Dermis microvascular lymphatic vessel endothelial cell (primary cell): ENCODE measurements at places on chromosomes 4 and X. TPM values are rescaled to one million over a fixed set of nuclear protein-coding genes. Genes with fewer than 3 reads are reported as not detected.

- DNase-seq, result no peak
Measured at GRCh38 chr4:10385994-10386394, 71.2 kb downstream of the ZNF518B start.

ATOH1 gene
- not detected in 2 replicates for total RNA-seq

DNA sequence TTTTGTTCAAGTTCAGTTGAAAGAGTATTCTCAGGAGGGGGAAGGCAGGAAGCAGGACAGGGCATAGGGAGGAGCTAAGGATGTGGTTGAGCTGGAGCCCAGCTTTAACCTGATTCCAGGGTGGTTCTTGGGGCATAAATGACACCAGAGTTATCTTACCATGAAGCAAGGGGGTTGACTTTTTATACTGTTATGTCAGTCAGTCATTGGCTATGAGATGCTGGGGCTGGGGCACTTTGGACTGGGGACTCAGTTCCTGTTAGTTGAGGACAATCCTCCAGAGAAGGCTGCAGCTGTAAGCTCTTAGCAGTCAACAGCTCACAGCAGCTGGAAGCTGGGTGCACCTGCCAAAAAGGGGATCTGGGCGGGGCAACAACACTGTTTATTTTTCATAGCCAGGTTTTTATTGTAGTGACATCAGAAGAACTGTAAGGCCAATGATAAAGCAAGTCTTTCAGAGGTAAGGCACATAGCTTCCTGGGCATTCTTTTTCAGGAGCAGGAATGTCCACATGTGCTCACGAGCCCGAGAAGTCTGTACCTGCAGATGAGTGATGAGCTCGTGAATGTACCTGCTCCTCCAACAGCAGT, 78.5 kb downstream of the MID1IP1 start:
- DNase-seq, result no peak

CORIN gene
- under 0.01 TPM in 2 replicates for total RNA-seq

DNA sequence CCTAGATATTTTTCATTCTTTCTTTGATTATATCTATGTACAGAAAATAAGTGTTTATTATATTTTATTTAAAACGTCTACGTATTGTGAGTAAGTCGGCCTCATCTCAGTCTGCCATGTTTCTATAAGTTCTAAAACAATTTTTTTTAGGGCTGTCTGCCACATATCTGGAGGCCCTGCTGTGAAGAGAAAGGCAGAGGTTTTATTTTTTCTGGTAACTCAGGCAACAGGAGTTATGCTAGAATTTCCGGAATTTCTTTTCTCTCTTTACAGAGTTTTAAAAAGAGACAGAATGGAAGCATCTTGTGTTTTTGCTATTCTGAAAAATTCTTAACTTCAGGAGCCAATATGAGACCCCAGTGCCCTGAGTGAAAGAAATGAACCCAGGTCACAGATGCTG, 1124.0 kb upstream of the TENM3 start:
- DNase-seq, result no peak

DNA sequence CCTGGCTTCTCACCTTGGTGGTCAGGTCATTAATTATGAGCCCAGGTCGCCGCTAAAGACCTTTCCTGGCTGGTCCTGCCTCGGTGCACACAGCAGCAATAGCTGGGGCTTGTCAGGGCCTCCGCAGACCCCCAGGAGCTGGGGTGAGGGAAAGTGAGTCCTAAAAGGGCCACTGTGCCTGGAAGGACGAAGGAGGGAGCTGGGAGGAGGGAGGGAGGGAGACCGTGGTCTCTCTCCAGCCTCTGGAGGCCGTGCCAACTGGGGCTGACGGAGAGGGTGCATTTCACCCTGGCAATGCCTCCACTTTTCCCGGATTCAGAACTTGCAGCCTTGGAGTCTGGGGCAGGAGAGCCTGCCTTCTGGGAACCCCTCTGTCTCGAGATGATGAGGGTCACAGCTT, 60.4 kb downstream of the CRLF2 start:
- no peak for DNase-seq

DNA sequence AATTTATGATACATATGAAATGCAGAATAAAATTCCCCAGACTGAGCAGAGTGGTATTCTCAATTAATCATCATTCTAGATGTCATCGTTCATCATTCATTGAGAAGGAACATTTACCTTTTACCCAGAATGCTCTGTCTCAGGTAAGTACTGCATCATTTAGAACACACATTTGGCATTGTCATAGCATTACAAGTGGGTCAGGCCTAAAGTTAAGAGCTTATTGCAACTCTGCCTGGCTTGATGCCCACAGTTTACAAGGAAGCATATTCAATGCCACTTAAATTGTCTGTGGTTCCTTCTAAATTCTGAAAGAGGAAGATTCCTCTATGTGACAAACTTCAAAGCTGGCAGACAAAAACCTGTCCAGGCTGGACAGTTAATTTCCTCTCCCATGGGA, 87.3 kb downstream of the CAMK2D start:
- DNase-seq, result no peak

GRCh38 chr4:174674305-174674840, 152.1 kb upstream of the HPGD start:
- no peak for DNase-seq

CXCL9 gene
- not detected in 2 replicates for total RNA-seq

DNA sequence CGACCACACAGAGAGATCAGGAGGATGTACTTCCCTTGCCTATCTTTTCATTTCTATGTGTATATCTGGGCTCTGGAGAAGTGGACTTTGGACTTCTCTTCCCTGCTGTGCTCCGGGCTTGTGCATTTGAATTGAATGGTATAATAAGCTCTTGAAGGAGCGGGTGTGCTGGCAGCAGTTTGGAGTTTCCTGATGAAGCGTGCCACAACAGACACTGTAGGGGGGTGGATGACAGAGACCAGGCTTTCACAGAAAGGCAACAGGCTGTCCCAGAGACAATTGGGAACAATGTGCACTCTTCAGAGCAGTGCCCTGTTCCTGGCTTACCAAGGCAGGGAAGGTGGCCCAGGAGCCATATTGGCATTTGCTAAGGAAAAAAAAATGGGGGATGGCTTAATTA, 170.1 kb downstream of the FRMPD4 start:
- DNase-seq, result no peak

TMPRSS11D gene
- under 0.01 and 0.13 TPM in 2 replicates for total RNA-seq

NLGN4X gene
- 0.26 and 0.38 TPM in 2 replicates for total RNA-seq

DNA sequence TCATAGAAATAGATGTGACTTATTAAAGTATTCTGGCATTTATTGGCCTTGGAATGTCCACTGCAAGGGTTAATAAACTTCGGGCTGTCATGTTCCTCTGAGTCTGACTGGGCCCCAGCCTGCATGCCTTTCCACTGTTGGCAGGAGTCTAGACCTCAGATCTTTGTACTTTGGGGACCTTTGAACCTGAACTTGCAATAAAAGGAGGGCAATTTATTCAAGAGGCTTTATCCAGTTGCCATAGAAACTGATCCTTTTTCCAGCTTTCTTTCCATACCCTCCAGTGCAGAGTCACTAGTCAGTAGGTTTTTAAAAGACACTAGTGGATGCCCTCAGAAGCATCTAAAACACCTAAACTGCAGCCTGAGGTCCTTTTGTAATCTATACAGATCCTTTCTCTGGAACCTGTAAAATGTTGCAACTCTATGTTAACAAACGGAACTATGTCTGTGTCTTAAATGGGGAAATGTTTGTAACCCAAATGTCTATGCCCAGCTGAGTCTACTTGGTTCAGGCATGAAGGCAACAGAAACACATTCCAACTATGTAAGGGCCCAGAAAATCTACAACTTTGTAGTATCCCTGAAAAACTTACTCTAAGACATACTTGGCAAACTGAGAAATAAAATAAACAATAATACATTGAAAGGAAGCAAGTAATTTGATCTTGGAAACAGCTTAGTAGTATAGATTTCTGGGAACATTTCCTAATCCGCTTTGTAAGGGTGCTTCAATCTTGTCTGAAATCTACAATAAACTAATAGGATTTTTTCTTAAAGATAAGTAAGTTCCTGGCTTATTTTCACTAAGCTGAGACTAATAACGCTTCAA, 41.5 kb downstream of the SOWAHB start:
- peak; percentile 20 for DNase-seq

PRSS12 gene
- 5.9 and 17.8 TPM in 2 replicates for total RNA-seq

DNA sequence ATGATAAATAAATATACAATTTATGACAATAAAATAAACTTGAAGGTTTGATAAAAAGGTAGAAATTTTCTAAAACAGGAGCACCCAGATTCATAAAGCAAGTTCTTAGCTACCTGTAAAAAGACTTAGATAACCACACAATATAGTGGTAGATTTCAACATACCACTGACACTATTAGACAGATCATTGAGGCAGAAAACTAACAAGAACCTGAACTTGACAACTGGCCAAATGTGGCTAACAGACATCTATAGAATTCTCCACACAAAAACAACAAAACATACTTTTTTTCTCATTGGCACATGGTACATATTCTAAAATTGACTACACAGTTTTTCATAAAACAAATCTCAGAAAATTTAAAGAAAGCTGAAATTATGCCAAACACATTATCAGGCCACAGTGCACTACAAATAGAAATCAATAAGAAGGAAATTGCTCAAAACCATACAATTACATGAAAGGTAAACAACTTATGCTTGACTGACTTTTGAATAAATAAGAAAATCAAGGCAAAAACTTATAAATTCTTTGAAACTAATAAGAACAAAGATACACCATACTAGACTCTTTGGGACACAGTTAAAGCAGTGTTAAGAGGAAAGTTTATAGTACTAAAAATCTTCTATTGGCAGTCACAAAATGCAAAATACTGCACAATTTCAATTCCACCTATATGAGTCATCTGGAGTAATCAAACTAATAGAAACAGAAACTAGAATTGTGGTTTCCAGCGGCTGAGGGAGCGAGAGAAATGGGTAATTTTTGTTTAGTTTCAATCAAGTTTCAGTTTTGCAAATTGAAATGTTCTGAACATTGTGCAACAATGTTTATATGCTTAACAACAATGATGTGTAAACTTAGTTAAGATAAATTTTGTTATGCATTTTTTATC, 925.6 kb downstream of the SH3BGRL start:
- no peak for DNase-seq

- no peak for DNase-seq
Measured at GRCh38 chr4:60404027-60404426, 796.1 kb upstream of the ADGRL3 start.

IL2 gene
- not detected in 2 replicates for total RNA-seq

TKTL1 gene
- under 0.01 TPM in 1 of 2 replicates, not detected in the other for total RNA-seq

- no peak for DNase-seq
Measured at GRCh38 chr4:158129694-158130093, 43.1 kb downstream of the GASK1B start.

DNA sequence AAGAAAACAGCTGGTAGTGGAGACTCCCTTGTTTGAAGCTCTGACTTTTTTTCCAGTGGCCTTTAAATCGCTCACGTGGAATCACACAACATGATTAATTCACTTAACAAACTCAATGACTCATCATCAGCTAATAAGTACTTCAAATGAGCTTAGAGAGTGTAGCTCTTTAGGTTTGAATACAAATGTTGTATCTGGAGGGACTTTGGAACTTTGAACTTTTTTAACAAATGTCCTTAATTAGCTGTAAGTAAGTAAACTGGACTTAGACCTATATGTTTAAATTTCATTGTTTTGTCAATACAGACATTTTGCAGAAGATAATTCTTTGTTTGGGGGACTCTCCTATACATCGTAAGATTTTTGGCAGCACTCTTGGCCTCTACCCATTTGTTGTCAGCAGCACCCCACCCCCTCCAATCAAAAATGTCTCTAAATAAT, 581.1 kb downstream of the SPRY1 start:
- peak; percentile 38 for DNase-seq

DNA sequence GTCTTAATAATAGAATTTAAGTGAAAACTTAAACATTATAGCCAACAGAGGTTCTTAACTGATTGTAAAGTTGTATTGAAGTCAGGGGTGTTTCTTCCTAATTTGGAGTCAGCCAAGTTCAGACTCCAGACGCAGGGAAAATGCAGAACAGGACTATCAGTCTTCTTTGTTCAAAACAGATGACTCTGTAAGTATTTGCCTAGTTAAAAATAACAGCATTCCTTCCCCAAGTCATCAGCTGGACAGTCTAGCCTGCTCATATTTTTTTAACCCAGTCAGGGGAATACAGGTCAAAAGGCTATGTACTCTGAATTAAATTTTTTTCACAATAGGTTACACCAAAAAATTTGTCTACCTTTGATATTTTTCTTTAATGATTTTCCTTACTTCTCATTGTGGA, 73.8 kb upstream of the DCLK2 start:
- no peak for DNase-seq

DNA sequence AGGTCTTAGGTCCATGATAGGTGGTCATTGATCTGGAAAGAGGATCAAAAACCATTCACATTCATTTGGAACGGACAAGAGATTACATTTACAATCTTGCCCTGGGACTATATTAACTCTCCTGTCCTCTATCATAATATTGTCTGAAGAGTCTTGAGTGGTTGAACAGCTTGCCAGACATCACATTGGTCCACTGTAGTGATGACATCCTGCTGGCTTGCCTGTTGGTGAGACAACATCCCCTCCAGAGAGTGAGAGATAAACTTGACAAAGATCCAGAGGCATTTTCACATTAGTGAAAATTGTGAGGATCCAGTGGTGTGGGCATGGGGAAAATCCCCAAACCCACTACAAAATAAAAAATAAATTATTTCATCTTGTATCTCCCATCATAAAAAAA, 155.7 kb upstream of the LEF1 start:
- DNase-seq, result no peak

TRIM2 gene
- 10.0 and 13.9 TPM in 2 replicates for total RNA-seq

DNA sequence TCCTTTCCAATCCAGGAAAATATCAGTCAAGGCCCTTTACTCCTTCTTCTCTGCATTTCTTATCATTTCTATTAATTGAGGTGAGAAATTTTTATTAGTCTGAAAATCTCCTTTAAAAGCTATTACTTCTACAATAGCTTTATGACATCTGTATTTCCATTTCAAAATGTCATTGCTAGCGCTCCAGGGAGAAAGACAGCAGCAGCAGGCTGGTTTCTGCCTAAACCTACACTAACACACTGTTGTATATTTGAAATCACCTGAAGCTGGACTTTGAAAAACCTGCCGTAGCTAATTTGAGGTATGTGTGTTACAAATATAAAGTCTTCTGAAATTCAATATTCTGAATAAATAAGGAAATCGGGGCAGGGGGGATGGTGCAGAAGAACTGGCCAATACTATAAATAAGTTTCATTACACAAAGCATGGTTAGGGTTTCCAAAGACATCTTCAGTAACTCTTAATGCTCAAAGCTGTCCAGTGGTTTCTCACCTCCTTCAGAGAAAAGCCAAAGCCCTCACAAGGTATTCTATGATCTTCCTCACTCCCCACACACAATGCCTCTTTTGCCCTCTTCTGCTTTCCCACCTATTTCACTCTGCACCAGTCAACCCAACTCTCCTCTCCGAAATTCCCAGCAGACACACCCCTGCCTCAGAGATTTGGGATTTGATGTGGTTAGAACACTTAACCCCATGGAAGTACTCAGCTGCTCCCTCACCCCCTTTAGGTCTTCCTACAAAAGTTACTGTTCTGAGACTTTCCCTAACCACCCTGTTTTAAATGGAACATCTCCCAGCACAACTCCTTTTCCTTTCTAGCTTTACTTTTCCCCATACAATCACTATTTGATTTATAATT, 122.7 kb downstream of the PPP3CA start:
- DNase-seq, result no peak

GRCh38 chrX:130299279-130300009, 30.7 kb upstream of the ZNF280C start:
- no peak for DNase-seq

IL13RA2 gene
- total RNA-seq, result 0.13 and 1.0 TPM in 2 replicates
